GM13976 (cell line): ENCODE measurements at places on chromosomes 2 and 18.

GRCh38 chr18:79523736-79524180 is 128.0 kb downstream of the NFATC1 start:
- peak; percentile 81 for DNase-seq

DNA sequence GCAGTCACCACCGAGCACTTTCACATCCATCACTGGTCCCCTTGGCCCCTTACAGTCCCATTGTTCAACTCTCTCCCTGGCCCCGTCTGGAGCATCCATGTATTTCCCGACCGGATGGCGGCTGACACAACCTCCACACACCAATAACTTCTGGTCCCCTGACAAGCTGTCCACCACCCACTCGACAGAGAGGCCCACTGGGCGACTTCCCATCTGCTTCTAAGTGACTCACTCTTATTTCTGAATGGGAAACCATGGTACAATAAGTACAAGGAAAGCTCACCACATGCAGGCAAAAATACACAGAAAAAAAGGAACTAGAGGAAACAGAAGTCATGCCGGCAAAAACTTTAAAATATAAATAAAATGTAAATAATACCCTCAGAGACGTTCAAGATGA is 82.9 kb upstream of the RAB12 start:
- DNase-seq, result no peak

DNA sequence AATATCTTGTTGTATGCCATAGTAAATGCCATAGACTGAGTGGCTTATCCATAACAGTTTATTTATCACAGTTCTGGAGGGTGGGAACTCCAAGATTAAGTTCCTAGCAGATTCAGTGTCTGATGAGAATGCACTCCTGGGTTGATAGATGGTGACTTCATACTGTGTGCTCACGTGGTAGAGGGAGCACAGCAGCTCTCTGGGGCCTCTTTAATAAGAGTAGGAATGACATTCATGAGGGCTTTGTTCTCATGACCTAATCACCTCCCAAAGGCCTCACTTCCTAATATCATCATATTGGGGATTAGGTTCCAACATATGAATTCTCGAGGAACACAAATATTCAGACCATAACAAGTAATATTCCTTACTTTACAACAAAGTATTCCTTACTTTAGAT is 98.1 kb upstream of the SH3BP4 start:
- no peak for DNase-seq

GRCh38 chr2:177298191-177298590 is 33.7 kb upstream of the NFE2L2 start:
- DNase-seq, result no peak

GRCh38 chr2:98280376-98281102 is 65.7 kb upstream of the CNGA3 start:
- DNase-seq, result no peak

GRCh38 chr2:144143294-144144151 is 376.4 kb downstream of the ZEB2 start:
- DNase-seq, result no peak

GRCh38 chr2:65686928-65687521 is 254.6 kb upstream of the SPRED2 start:
- no peak for DNase-seq

DNA sequence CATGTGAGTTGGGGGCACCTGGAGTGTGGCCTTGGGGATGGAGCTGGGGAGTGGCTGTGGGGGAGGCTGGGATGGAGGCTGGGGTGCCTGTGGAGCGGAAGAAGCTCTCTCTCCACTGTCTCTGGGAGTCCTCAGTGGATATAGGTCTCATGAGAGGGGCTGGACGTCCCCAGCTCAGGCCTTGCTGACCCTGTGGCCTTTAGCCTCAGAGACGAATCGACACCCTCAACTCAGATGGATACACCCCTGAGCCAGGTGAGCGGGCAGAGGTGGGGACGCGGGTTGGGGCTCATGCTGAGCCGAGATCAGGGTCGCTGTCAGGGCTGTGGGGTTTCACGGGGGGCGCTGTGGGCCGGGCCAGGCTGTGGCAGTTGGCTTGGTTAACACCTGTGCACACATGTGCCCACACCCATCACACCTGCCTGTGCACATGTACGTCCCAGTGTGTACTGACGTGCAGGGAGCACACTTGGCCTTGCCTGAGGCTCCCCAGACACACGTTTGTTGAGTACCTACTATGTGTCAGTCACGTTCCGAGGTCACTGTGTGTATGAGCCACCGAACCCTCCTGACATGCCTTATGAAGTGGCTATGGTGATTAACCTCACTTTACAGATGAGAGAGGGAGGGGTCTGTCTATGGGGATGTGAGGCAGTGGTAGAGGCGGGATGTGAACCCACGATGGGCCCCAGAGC is 20.1 kb downstream of the ZAP70 start:
- no peak for DNase-seq

- no peak for DNase-seq
These were observed 12.2 kb downstream of the DHRS9 start for GRCh38 chr2:169081551-169081950.

DNA sequence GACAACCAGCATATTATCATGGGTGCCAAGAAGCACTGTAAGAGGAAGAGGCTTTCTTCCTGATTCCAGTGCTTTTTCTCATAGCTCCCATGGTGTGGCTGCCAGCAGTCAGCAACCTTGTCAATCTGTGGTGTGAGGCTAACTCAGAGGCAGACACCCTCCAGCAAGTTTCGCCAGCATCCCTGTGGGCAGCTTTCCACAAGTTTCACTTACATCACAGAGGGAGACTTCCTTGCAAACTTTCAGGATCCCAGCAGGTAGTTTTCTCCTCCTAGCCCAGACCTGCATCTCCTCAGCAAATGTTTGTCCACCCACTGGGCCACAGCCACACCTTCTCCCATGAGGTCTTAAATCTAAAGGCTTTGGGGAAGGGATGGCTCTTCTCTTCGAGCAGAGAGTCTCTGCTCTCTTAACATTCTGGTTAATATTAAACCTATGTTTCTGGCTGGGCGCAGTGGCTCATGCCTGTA is 9.1 kb downstream of the DNAH7 start:
- no peak for DNase-seq

DNA sequence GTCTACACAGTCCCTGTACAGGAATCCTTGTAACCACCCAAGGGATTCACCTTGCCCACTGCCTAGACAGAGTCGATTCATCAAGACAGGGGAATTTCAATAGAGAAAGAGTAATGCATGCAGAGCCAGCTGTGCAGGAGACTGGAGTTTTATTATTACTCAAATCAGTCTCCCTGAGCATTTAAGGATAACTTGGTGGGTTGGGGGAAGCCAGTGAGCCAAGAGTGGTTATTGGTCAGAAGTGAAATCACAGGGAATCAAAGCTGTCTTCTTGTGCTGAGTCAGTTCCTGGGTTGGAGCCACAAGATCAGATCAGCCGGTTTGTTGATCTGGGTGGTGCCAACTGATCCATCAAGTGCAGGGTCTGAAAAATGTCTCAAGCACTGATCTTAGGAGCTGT is 17.8 kb upstream of the FAM98A start:
- DNase-seq, result no peak

DNA sequence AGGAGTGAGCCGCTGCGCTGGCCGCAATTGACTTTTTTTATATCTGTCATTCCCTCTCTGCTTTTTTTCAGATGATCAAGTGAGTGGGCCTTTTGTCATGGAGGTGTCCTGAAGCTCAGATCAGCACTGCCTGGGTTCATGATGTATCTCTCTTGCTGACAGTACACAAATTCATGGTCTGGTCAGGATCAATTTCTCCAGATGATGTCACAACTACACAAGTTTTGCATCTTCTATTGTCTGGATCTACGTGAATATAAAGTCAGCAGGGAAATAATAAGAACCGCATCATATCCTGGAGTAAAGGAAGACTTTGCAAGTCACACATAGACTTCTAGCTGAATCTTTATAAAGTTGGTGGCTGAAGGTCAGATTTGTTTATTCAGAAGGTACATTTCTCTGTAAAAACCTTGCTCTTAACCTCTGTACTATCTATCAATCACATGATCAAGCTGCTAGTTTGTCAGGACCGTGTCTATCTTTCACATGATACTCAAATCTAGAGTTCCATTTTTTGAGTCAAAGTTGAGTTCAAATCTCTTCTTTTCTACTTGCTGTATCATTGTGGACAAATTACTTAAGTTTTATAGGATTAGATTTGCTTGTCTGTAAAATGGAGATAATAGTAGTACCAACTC is 13.1 kb upstream of the CD28 start:
- DNase-seq, result no peak

DNA sequence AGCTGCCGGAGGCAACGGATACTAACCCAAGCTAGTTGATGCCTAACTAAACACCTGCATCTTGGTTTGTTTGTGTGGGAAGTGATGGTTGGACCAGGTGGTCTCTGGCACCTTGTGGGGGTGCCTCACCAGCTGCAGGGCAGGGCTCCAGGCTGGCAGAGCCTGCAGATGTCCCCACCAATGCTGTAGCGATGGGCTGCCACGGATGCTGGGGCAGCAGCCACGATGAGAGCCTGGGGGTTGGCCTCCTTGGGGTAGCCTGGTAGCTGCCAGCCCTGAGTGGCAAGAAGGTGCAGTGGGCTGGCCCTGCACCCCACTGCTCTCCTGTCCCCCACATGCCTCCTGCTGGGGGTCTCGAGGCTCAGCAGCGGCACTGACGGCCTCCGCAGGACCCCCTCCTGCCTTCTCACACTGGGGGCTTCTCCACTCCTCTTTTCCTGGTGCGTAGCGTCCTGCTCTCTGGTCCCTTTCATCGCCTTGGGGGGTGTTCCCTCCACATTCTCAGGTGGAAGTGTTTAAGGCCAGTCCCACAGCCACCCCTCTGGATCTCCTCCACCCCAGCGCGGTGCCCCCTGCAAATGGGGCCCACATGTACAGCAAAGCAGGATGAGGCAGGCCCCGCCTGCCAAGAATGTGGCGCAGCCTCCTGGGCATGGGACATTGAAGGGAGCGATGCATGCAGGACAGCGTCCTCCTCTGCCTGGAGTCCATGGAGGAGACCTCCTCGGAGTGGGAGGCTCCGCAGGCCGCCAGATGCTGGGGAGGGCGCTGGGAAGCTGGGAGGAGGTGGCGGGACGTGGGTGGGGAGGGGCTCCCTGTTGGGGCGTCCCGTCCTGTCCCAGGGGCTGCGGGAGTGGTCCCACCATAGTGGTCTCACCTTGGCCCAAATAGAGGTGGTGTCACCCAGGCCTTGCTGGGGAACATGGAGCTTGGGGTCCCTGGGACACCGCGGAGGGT is 173.1 kb downstream of the ASB1 start:
- DNase-seq, result no peak

DNA sequence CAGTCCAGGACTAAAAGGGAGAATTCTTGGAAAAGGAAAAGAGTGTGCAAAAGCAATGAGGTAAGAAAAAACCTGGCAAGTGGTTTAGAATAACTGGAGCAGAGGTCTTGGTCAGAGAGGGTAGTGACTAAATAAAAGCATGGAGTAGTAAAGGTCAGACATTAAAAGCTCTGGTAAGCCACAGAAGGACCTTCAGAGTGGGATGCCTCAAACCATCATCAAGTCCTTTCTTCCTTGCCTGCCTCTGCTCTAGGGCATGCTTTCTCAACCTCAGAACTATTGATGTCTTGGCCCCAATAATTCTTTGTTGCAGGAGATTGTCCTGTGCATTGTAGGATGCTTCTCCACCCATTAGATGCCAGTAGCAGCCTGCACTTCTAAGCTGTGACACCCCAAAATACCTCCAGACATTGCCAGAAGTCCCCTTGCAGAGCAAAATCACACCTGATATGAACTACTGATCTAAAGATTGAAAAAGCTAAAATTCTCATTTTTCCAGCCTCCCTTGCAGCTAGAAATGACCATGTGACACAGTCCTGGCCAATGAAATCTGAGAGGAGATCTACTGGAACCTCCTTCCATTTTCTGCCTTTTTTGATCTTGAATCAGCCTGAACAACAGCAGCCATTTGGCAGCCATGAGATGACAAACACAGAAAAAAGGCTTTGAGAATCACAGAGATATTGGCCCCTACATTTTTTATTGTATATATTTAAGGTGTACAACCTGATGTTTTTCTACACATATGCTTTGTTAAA is 48.1 kb downstream of the EVA1A start:
- DNase-seq, result no peak

DNA sequence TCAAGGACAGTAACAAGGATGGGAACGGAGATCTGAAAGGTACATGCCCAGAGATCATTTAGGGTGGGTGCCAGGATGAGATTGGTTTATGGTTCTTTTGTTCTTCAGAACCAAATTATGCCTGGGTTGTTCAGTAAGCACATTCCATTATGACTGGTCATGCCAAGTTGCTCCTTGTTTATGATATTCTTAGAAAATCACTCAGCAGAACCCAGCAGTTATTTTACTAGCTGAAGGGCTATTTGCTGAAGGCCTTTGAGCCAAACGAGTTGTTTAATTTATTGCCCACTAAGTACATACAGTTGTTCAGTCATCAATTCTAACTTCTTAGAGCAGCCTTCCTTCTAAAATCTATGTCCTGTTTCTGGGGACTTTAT is 635 bp downstream of the SLC3A1 start:
- DNase-seq, result no peak

DNA sequence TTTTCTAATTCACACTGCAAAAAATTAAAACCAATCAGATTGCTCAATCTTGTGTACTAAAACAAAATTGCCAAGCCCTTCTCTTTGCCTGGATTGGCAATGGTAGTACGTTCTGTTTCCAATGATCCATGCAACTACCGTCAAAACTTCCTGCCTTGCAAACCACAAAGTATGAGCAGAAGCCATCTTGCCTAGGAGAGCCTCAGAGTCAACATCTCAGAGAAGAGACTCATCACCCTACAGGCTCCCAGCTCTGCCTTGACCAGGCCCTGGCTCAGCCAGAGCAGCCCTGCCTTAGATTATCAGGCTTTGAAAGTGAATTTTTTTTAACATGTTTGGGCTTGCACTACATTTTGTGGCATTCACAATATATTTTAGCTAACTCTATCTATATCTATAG is 574.1 kb downstream of the SATB2 start:
- no peak for DNase-seq

DNA sequence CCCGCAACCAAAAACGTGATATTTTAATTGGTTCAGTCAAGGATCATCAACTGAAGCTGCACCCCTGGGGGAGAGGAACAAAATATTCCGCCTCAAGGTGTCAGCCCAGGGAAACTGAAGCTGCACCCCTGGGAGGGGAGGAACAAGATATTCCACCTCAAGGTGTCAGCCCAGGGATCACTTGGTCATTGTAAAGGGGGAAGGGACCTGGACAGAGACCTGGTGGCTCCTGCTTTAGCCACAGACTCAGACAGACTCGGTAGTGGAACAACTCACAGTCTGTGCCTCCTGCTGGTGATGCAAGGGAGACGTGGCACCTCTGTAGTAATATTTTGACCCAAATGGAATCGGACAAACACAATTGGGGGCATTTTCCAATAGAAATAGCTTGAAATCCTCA is 75.1 kb downstream of the GBX2 start:
- no peak for DNase-seq

GRCh38 chr2:132415915-132416722 is 486 bp upstream of the GPR39 start:
- DNase-seq, result no peak

- DNase-seq, result peak; percentile 18
These were observed 302.0 kb downstream of the NCKAP5 start for GRCh38 chr2:133266041-133266925.

GRCh38 chr2:64787019-64787365 is 133.3 kb upstream of the SERTAD2 start:
- DNase-seq, result no peak
